Muscle of leg (tissue), 16 donors: ENCODE measurements at places on chromosomes 16 and 17. TPM values are rescaled to one million over a fixed set of nuclear protein-coding genes. Genes with fewer than 3 reads are reported as not detected.

Gene AXIN2
- 17.7 TPM for total RNA-seq

Gene KRT14
- 0.04 TPM for total RNA-seq

Gene UTS2R
- 2.2 TPM for total RNA-seq

Gene MAPT
- 4.0 TPM for total RNA-seq

Gene MT1M
- 2.4 TPM for total RNA-seq

Gene ANKFN1
- total RNA-seq: 0.13 TPM

Gene ACSM2A
- total RNA-seq: 0.09 TPM

Gene KRTAP3-2
- total RNA-seq: 0.18 TPM

Gene MED13
- 40.6 TPM for total RNA-seq

Gene PTX4
- 0.40 TPM for total RNA-seq

Gene TNFRSF17
- total RNA-seq: not detected

Gene SOST
- not detected for total RNA-seq

Gene CDRT4
- total RNA-seq: 4.0 TPM

Gene KRT36
- total RNA-seq: not detected

Gene SBK1
- 2.9 TPM for total RNA-seq

Gene TMC7
- 0.84 TPM for total RNA-seq

Gene HSD17B2
- total RNA-seq: 0.31 TPM

Gene HDAC5
- total RNA-seq: 52.2 TPM

Gene USH1G
- total RNA-seq: not detected

Gene CLEC18B
- total RNA-seq: 2.0 TPM

Gene SLC52A1
- 0.04 TPM for total RNA-seq

Gene PSMC3IP
- total RNA-seq: 5.4 TPM

Gene KIF19
- 1.6 TPM for total RNA-seq

Gene TMEM92
- 0.35 TPM for total RNA-seq

Gene OSGIN1
- total RNA-seq: 0.18 TPM

Gene LCAT
- total RNA-seq: 12.5 TPM

Gene ANKRD40
- total RNA-seq: 31.8 TPM

Gene KRT33B
- total RNA-seq: 0.09 TPM

Gene SLC2A4
- total RNA-seq: 21.3 TPM

Gene NOL11
- 59.3 TPM for total RNA-seq

Gene SLC35G6
- total RNA-seq: not detected

Gene PPP1R1B
- 1.7 TPM for total RNA-seq

Gene PRDM7
- not detected for total RNA-seq
